SK-N-DZ (cell line): ENCODE measurements at places on chromosomes 4 and X.
A peak's percentile ranks its signal among the peaks of the same experiment; 100 is the strongest.

GRCh38 chr4:182932651-182933050 lies 15.5 kb upstream of the DCTD start:
- DNase-seq = no peak

DNA sequence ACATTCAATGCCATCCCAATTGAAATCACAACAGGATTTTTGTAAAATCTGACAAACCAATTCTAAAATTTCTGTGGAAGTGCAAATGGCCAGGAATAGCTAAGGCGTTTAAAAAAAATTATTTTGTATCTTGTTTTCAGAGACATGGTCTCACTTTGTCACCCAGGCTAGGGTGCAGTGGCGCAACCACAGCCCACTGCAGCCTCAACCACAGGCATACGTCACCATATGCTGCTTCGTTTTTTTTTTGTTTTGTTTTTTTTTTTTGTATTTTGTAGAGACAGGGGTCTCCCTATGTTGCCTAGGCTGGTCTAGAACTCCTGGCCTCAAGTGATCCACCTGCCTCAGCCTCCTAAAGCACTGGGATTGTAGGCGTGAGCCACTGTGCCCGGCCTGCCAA lies 24.5 kb downstream of the ZNF41 start:
- DNase-seq = no peak

GRCh38 chrX:130604882-130605281 lies 203.1 kb downstream of the RBMX2 start:
- DNase-seq = no peak

DNA sequence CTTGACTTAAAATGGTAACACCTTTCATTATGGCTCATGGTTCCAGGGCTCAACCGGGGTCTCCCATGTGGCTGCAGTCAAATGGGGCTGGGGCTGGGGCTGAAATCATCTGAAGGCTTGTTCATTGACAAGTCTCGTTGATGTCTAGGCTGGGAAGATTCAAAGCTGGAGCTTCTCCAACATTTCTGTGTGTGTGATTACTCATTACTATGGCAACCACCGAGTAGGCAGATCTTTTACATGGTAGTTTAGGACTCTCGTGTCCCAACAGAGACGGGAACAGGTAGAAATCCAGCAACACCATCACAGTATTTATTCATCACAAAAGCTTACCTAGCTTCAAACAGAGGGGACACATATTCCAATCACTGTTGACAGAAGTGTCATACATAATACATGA lies 7.8 kb downstream of the YTHDC1 start:
- no peak for DNase-seq

DNA sequence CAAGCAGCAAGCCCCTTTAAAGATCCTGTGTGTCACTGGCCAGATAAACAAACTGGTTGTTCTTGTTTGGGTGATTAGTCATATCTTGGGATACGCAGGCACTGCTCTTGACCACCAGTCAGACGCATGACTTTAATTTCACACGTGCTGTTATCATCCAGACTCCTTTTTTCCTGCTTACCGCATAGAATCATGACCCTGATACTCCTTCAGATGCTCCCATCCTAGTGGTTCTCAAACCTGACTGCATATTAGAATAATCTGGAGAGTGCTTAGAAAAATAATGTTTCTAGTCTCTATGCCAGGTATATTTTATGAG lies 78.8 kb downstream of the CLDN22 start:
- no peak for DNase-seq

DNA sequence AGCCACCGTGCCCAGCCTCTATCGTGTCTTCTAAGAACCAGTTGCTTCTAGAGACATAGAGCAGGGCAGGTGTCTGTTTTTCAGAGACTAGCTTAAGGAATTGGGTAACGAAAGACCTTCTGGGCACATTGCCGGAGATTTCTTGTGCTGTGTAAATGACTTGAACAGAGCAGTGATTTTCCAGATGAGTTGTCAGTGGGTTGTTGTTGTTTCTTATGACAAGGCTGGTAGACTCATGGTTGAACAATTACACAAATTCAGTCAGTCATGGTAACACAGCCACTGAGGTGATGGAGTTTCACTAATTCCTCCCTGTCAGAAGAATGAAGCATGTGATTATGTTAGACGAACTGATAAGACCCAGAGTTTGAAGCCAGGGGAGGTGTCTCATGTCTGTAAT lies 20.5 kb upstream of the DDX3X start:
- DNase-seq = no peak

- no peak for DNase-seq
These were observed 31.8 kb downstream of the RNF150 start for GRCh38 chr4:141101511-141101910.

GRCh38 chr4:159240687-159241086 lies 137.8 kb downstream of the RAPGEF2 start:
- DNase-seq = no peak

DNA sequence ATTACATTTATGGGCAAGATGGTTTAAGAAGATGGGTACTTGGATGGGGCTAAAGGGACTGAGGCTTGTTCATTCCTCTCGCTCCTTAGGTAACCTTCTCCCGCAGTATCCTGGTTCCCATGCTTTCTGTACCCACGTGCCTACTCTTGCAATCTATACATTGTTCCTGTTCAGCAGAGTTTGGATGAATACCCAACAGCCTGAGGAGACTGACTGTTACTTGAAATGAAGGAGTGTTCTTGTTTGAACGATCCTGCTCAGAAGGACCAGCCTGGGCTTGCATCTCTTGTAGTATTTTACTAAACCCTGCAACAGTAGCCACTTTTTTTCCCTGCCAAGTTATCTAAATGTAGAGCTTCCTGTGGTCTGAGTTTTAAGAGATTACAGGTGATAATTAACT lies 33.7 kb upstream of the ADH6 start:
- no peak for DNase-seq

DNA sequence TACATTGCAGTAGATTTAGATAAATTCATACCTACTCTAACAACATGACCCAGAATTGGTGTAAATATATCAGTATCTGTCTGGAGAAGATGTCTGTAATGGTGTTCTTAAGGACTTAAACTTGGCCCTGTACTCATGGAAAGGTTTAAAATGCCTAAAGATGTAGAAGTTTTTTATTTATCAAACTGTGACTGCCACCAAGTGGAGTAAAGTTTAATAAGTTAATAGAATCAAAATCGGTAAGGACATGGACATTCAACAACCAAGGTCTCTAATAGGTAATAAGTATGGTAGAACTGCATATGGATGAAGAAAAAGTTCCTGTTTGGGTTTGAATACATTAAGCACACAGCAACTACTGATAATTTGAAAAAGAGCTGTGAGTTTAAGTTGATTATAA lies 474.0 kb upstream of the NDST3 start:
- DNase-seq = no peak

DNA sequence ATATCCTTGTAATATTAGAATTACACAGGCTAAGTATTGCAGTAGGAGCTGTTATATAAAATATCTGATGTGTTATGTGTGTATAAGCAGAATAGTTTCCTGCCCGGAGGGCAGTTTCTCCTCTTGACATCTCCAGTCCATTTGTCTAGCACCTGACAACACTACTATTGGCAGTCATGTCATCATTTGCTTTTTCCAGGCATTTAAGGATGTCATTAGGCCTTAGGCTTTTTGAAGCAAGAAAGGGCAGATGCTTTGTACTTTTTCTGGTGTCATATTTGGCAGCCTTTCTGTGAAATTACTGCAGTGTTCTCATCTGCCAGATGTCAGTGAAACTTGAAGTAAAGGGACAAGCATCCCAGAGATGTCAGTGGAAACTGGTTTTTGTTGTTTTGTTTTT lies 2017.6 kb upstream of the IGFBP7 start:
- DNase-seq = peak; percentile 5

GRCh38 chr4:14743601-14744000 lies 258.7 kb upstream of the CPEB2 start:
- no peak for DNase-seq

- DNase-seq = no peak
These were observed 21.2 kb downstream of the ZFP42 start for GRCh38 chr4:188016754-188017153.

GRCh38 chrX:15146515-15146914 lies 123.4 kb downstream of the ASB9 start:
- DNase-seq = no peak

- peak; percentile 4 for DNase-seq
These were observed 58.4 kb upstream of the COX18 start for GRCh38 chr4:73127839-73128453.

GRCh38 chr4:118279328-118279727 lies 73.5 kb downstream of the PRSS12 start:
- no peak for DNase-seq

- DNase-seq = peak; percentile 28
These were observed 1.3 kb downstream of the CAMK2D start for GRCh38 chr4:113760094-113760794.

GRCh38 chr4:54959131-54959530 lies 166.3 kb downstream of the KDR start:
- DNase-seq = no peak

DNA sequence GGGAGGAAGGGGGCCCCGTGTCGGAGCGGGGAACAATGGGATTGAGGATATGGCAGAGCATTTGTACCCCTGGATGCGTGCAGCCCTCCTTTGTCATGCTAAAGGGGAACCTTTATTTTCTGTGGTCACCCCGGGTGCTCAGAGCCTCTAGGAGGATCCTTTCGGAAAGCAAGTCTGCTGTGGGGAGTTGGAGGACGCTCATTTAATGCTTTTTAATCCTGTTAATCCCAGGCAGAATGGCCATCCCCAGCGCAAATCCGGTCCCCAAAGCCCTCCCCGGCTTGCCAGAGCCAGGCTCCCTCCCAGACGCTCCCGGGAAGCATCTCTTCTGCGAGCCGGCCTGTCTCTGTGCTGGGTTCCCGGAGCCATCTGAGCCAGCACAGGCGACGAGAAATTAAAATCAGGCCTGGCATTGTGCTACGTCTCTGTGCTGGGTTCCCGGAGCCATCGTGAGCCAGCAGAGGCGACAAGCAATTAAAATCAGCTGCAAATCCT lies 113.2 kb upstream of the PPP2R3B start:
- DNase-seq = no peak

GRCh38 chrX:103423955-103424638 lies 47.8 kb downstream of the BEX3 start:
- DNase-seq = no peak

- no peak for DNase-seq
These were observed 201.1 kb upstream of the FAT1 start for GRCh38 chr4:186924723-186925122.

GRCh38 chrX:151821226-151821625 lies 86.7 kb downstream of the CNGA2 start:
- no peak for DNase-seq

GRCh38 chr4:151820004-151820403 lies 59.2 kb upstream of the GATB start:
- DNase-seq = no peak

- no peak for DNase-seq
These were observed 39.3 kb downstream of the RAB33B start for GRCh38 chr4:139493176-139493575.

DNA sequence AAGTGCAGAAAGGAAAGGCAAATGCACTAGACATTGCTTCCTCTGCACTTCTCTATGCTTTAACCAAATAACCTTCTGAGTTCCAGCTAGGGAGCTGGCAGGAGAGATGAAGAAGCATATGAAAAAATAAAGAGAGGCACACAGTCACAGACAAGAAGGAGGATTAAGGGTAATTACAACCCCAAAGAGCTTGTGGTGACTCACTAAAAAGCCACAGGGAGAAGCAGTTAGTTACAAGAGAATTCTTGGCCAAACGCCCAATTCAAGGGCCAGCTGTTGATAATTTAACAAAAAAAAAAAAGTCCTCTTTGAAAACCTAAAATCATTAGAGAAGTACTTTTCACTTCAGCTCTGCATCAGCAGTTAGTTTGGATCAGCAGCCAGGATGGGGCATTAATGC lies 478.0 kb downstream of the KCNIP4 start:
- no peak for DNase-seq

DNA sequence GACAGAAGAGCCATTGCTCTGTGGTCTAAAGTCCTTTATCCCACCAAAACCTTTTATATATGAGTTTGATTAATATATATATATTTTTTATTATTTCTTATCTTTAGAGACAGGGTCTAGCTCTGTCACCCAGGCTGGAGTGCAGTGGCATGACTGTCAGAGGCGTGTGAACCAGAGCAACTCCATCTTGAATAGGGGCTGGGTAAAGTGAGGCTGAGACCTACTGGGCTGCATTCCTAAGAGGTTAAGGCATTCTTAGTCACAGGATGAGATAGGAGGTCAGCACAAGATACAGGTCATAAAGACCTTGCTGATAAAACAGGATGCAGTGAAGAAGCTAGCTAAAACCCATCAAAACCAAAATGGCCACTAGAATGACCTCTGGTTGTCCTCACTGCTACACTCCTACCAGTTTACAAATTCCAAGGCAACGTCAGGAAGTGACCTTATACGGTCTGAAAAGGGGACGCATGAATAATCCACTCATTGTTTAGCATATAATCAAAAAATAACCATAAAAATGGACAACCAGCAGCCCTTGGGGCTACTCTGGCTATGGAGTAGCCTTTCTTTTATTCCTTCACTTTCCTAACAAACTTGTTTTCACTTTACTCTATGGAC lies 10.5 kb downstream of the TBCK start:
- DNase-seq = no peak

- DNase-seq = no peak
These were observed 62.2 kb downstream of the EVC start for GRCh38 chr4:5773271-5773555.

GRCh38 chr4:11663114-11663513 lies 234.4 kb upstream of the HS3ST1 start:
- DNase-seq = no peak

DNA sequence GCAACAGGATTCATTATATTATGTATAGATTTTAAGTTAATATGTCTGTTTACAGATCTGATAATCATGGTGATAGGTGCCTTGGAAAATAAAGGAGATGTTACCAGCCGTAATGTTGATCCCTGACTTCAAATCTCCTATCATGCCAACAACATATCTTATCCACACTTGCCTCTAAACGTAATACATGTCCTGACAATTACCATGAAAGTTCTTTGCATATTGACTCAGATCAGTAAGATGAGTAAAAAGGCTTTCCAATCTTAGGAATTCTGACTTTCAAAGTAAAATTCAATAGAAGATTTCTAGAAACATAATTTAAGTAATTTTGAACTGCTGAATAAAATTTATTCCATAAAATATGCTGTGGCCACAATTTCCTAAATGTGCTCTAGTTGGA lies 513.3 kb downstream of the ANKRD50 start:
- no peak for DNase-seq

GRCh38 chrX:25022499-25023325 lies 6.9 kb upstream of the ARX start:
- no peak for DNase-seq

DNA sequence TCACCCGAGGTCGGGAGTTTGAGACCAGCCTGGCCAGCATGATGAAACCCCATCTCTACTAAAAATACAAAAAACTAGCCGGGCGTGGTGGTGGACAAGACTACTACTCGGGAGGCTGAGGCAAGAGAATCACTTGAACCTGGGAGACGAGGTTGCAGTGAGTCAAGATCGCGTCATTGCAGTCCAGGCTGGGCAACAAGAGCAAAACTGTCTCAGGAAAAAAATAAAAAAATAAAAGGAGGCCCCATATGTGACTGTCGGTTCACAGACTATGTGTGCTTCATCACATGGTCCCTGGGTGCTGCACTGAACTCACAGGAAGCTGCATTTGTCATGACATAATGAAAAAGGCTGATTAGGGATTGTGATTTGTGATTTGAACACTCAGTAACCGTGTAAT lies 6.4 kb downstream of the TRIML1 start:
- DNase-seq = no peak

GRCh38 chrX:126551306-126551705 lies 1.3 kb downstream of the DCAF12L1 start:
- DNase-seq = no peak
